ENCODE measurements at places on chromosomes 5 and 9.
A peak's percentile ranks its signal among the peaks of the same experiment; 100 is the strongest.

DNA sequence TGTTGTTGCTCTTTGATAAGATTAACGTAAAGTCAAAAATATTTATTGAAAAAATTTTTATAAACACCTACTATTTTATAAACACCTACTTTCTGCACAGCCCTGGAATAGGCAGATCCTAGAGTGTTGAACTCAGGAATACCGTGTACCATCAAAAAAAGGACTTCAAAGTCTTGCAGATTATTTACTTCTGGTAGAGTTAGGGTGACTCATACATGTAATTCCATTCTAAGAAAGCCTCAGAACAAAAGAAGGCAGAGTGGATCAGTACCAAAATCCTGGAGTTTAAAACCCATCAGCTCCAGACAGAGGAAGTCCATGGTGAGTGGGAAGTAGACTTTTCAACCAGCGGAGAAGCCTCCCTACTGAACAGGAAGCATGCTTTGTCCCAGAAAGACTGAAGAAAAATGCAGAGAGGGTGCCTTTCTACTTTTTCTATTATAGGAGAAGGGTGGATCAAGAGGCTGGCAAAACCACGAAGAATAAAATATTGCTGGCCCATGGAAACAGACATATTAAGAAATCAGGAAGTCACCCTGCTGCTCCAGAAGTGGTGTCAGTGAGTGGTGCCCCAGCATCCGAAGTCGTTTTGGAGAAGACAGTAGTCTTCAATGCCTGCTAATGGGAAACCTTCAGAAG, 45.1 kb upstream of the DAB2 start:
- DNase-seq: no peak

- DNase-seq: no peak
Observed at GRCh38 chr9:134723037-134723436, 81.4 kb downstream of the COL5A1 start.

DNA sequence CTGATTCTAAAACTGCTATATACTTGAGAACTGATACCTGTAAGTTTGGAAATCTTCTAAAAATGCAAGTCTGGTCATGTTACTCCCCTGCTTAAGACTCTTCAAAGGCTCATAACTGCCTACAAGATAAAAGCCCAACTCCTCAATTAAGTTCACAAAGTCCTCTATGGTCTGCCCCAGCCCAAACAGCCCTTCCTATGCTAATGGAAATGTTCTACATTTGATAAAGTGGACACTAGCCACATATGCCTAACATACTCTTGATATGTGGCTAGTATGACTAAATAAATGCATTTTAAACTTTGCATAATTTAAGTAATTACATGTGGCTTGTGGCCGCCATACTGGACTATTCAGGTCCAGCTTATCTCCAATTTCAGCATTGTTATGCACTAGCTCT, 204.5 kb downstream of the AP3B1 start:
- DNase-seq: no peak

DNA sequence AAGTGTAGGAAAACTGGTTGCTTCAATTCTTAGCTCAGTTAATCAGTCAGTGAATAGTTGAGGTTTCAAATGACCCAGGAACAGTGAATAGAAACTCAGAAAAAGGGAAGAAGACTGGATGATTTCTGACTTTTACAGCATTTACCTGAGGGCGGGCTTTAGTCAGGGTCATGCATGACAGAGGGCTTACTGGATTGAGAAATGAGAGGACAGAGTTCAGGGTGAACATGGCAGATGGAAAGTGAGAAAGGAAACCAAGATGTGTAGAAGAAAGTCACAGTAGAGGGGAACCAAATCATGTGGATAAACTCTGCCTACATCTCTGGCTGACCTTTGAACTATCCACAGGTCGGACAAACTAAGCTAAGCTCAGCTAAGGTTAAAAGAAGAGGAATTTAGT, 596.0 kb downstream of the SEMA5A start:
- no peak for DNase-seq

DNA sequence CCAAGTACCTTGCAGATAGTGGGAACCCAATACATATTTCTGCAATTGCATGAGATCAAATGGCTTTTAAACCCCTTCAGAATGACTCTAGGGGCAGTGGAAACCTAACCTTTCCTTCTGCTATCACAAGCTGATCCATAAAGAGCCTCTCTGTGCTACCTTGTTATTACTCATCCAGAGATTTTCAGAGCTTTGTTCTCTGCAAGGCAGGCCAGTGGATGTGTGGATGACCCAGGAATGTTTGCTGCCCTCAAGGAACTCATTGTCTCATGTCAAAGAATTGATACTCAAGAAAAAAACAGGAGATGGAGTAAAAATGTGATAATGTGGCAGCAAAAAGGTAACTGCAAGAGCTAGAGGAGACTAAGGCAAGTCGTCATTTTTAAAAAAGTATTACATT, 164.1 kb downstream of the HMHB1 start:
- DNase-seq: peak; percentile 25

DNA sequence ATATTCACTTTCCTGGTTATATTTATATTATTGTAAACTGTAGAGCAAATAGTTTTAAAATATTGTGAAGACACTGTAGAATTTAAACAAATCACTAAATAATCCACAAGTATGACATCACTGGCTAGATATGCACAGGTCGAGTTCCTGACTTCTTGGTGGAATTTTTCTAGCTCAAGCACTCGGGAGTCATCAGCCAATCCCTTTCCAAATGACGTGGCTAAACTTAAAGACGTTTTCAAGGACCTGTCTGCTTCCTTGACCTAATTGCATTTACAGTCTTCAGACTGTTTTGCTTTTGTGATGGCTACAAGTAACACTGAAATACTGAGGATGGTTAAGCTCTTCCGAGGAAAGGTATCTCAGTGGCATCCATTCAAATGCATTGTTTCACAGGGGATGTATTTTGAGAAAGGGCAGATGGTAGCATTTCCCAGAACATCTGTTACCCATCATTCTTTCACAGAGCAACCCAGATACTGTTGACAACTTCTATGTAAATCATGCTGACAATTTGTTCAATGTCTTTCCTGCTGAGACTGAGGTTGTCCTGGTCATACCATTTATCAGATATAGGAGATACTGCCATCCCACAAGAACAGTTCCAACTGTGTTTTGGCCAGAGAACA, 262.8 kb downstream of the CDH10 start:
- peak; percentile 48 for DNase-seq

DNA sequence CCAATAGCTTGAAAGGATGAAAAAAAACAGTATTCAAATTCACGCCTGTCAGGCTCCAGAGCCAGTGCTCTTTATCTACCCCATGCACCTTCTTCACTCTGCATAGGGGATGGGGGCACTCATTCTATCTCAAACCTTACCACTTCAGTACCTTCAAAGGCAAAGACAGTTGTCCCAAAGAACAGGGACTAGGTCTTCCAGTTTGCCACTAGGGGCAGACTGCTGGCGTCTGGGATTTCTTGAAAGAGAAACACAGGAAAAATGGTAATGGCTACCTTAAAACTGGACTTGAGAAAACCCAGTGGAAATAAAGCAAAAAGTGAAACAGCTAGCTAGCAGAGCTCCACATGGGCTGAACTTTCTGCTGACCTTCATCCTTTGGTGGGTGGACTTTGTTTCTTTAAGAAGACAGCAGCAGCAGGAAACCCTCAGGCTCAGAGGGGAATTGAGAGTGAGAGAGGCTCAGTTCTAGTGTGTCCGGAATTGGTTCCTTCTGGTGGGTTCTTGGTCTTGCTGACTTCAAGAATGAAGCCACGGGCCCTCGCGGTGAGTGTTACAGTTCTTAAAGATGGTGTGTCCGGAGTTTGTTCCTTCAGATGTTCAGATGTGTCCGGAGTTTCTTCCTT, 41.0 kb upstream of the SLC36A1 start:
- DNase-seq: peak; percentile 17

DNA sequence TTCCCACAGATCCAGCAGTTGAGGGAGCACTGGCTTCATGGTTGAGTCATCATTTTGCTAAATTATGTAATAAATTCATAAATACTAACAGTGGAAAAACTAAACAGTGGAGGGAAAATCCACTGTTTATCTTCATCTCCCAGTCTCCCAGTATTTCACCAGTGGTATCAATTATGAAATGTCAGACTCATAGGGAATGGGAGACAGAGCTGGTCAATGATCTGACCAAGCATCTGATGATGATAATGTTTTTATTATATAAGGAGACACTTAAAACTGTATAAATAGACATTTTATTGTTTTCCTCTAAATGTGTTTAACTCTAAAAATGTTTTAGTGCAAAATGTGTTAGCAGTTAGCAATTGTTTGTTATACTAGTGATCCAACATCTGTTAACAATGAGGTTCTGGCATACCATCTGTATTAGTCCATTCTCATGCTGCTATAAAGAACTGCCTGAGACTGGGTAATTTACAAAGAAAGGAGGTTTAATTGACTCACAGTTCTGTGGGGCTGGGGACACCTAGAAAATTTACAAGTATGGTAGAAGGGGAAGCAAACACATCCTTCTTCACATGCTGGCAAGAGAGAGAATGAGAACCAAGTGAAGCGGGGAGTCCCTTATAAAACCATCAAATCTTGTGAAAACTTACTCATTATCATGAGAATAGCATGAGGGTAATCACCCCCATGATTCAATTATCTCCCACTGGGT, 11.8 kb upstream of the REEP5 start:
- DNase-seq: peak; percentile 57

- DNase-seq: peak; percentile 28
Observed at GRCh38 chr5:159050316-159051143, 49.2 kb downstream of the EBF1 start.

GRCh38 chr9:20335668-20336332, 286.5 kb downstream of the MLLT3 start:
- DNase-seq: no peak

DNA sequence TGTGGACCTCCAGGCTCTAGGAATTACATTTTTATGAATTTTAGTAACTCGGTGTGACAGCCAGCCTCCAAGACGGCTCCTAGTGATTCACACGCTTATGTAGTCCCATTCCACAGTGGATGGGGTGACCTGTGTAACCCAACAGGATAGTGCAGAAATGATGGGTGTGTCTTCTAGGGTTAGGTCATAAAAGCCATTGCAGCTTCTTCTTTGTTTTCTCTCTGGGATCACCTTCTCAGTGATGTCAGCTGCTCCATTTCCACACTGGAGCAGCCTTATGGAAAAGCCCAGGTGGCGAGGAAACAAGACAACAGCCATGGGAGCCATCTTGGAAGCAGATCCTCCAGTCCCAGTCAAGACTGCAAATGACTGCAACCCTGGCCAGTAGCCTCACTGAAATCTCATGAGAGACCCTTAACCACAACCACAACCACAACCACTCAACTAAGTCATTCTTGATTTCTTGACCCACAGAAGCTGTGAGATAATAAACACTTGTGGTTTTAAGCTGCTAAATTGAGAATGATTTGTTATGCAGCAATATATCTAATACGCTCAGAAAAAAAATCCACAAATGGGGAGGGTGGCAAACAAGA, 5.1 kb upstream of the GNPDA1 start:
- DNase-seq: peak; percentile 83

GRCh38 chr5:71802673-71803072, 83.6 kb downstream of the CARTPT start:
- DNase-seq: no peak

- DNase-seq: no peak
Observed at GRCh38 chr9:117029341-117029740, 342.2 kb downstream of the TRIM32 start.

GRCh38 chr5:40547994-40548575, 131.6 kb upstream of the PTGER4 start:
- no peak for DNase-seq

GRCh38 chr9:121690316-121690715, 38.9 kb downstream of the DAB2IP start:
- no peak for DNase-seq

DNA sequence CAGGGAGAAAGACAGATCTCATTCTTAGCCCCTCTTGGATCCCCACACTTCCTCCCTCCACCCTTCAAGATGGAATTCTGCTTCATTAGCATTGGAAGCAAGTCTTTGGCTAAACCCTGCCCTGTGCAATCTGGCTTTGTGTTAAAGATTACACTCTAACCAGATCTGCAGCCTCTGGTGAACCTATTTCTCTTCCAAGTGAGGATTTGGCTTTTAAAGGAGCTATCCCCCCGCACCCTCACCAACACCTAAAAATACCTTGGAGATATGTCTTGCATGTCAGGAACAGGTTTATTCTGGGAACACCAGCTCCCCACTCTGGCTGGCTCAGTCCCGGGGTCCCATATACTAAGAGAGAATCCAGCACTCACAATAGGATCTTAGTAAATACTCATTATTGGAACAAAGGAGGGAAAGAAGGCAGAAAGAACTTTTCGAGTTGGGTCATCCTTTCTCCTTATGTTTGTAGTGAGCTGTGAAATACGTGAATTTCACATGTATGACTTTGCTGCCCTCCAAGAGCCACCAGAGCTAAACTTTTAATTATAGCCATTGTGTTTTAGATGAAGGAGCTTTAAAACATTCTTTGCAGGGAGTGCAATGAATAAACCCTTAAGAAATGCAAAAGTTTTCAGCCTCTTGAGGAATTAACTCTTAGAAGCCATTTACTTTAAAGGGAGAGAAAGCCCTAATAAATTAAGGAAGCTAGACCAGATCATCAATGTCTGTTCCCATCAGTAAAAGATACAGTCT, 53.7 kb upstream of the HRH2 start:
- DNase-seq: no peak

DNA sequence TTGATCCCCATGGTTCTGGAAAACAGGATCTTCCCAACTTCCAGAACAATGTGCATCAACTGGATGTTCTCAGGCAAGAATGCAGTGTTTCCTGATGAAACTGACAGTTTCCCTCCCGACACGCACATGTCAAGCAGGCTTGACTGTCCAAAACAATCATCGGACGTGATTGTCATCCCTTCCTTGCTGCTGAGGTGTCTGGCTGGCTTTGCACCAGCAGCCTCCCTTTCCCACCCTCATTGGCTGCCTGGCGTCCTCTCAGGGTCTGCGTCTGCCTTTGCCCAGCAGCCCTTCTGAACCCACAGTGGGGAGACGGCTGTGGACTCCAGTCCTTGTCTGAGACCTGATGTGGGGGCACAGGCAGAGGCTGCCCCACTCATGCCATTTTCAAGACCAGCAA, 110.8 kb downstream of the MARCHF3 start:
- DNase-seq: no peak

GRCh38 chr9:108081112-108081511, 591.5 kb upstream of the KLF4 start:
- DNase-seq: no peak

GRCh38 chr9:130053504-130054324, at the start of gene GPR107:
Gene GPR107 (plus strand): TSS chr9:130053906. CDS start chr9:130053933, 27 bp downstream.
- peak; percentile 71 for DNase-seq

GRCh38 chr9:101367323-101367722, 17.5 kb downstream of the BAAT start:
- no peak for DNase-seq

DNA sequence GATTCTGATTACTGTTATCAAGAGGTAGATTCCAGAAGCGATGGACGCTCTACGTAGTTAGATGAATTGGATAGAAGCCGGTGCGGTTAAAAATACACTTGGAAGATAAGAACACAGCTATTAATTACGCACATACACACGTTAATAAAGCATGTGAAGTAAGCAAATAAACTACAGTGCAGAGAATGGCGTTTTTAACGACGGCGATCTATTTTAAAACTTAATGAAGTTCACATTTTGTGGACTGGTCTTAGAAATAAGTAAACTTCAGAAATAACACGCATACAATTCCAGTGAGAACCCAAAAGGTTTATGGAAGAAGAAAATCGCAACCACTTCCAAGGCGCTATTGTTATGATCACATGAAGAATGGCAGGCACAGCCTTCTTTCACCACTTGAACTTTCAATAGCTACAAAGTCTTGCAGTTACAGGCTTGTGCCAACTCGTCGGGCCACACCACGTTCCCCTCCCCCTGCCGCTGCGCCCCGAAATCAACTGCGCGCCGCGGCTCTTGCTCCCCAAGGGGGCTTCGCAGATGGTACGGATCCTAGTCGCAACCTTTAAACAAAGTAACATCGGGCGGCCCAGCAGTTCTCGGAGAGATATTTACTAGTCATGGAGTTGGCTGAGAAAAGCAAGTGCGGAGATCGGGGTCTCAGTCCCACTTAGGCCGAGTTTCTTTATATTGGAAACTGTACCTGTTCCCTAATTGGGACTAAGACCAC, 866 bp upstream of the SEMA6A start:
- DNase-seq: no peak
